ENCODE measurements at places on chromosomes 4 and X. TPM values are rescaled to one million over a fixed set of nuclear protein-coding genes. Genes with fewer than 3 reads are reported as not detected.

GRCh38 chrX:47174846-47175587 lies 18.6 kb upstream of the UBA1 start:
- DNase-seq: no peak

DNA sequence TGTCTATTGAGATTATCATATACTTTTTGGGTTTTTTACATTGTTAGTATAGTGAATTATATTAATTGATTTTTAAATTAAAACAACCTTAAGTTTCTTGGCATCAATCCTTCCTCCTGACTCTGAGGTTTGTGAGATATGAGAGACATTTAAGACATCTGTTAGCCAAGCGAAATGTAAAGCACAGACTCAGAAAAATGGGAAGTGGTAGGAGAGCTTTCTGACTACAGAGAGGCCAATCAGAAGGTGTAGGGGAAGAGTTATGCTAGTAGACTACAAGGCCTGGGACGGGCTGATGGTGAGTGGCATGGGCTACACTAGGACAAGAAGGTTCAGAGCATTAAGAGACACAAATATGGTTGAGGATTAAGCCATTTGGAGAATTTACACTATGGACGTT lies 255.4 kb downstream of the PRDM5 start:
- no peak for DNase-seq

The CCDC110 gene
- total RNA-seq: 0.73 TPM

The MAGEE1 gene
- 0.56 TPM for total RNA-seq

Measured in pulmonary artery endothelial cell (primary cell).